Activated CD8-positive, alpha-beta memory T cell treated with anti-CD3 and anti-CD28 coated beads for 1 hour (primary cell): ENCODE measurements at places on chromosomes 7 and 10.

DNA sequence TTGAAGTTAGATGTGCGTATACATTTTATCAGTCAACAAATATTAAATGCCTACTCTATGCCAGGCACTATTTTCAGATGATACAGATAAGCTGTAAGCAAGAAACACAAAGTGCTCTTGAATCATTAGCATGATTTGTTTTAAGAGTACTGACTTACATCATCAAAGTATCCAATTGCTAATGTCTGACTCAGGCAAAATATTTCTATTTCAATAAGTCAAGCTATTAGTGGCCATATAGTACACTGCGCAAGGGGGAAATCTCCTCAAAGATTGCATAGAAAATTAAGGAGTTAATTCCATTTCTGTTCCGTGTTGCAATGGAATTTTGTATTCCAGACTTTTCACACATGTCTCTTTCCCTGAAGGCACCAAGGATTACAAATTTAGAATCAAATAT lies 46.1 kb upstream of the DNAJC1 start:
- DNase-seq: no peak

DNA sequence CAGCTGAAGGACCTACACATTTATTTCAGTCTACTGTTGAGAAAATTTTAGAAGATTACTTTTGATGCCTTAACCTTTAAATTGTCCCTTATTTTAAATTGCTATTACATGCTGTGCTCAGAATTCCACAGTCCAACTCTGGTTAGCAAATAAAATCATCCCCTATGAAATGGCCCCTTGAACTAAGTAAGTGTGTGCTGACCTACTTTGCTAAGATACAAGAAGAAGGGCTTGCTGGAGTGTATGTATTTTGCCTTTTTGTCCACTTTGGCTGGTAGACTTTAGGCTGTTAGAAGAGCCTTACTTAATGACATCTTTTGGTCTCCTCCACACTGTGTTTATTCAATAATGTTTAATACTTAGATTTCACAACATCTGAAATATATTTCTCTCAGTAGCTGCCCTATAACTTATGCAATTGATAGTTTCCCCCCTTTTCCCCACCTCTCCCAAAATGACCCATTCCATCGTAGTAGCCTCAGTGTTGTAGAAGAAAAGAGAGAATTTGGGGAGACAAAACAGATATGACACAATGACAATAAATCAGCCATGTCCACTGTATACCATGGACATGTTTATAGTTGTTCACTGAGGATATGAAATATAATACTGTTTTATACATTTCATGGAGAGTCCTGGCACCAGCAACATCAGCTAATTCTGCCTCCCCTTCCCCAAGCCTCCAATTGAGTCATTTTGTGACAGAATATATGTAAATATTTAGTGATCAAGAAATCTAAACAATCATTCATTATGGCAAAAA lies 107.8 kb upstream of the ASAH2 start:
- DNase-seq: no peak

- DNase-seq: no peak
Measured at GRCh38 chr10:98411768-98412167, 3.2 kb downstream of the PYROXD2 start.

GRCh38 chr7:131047651-131048304 lies 279.9 kb upstream of the MKLN1 start:
- DNase-seq: no peak

- DNase-seq: no peak
Measured at GRCh38 chr10:83908506-83908905, 230.8 kb upstream of the GHITM start.

DNA sequence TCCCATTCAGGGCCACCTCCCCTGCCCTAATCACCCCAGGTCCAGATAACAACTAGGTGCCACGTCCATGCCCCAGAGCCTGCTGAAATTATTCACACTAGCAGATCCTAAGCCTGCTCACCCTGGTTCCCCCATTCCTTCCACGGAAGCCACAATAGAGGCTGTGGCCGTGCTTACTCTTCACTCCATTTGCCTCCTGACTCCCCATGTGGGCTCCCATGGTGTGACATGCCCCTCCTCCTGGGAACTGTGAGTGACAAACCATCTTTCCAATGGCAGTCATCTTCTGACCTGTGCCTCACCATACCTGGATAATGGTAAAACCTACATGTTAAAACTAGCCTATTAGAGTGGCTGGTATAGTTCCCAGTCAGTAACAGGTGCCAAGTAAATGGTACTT lies 216.2 kb upstream of the PRKCQ start:
- no peak for DNase-seq

DNA sequence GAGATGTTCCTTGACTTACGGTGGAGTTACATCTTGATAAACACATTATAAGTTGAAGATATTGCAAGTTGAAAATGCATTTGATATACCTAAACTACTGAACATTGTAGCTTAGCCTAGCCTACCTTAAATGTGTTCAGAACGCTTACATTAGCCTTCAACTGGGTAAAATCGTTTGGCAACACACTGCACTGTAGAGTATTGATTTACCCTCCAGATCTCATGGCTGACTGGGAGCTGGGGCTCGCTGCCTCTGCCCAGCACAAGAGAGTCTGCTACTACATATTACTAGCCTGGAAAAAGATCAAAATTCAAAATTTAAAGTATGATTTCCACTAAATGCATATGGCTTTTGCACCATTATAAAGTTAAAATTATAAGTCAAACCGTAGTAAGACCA lies 7.5 kb upstream of the AGR3 start:
- DNase-seq: no peak

DNA sequence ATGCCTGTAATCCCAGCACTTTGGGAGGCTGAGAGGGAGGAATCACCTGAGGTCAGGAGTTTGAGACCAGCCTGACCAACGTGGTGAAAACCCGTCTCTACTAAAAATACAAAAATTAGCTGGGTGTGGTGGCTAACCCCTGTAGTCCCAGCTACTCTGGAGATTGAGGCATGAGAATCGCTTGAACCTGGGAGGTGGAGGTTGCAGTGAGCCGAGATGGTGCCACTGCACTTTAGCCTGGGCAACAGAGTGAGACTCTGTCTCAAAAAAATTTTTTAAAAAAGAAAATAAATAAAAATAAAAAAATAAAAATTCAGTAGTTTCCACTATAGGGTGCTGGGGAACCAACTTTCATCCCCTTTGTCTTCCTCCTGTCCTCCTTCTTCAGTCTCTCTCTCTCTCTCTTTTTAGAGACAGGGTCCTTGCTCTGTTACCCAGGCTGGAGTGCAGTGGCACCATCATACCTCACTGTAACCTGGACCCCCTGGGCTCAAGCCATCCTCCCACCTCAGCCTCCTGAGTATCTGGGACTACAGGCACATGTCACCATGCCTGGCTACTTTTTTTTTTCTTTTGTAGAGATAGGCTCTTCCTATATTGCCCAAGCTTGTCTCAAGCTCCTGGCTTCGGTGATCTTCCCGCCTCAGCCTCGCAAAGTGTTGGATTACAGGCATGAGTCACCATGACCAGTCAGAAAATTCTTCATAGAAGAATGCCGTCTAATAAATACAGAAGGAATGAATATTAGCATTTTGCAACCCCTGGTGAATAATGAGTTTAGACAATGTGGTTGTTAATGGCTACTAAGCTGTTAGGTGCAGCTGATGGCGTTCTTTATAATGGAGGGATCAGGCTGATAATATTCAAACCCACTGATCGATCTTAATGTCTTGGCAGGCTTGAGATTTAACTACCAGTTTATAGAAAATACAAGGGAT lies 20.6 kb downstream of the RBM20 start:
- no peak for DNase-seq

GRCh38 chr7:44615149-44615611 lies 8.8 kb downstream of the OGDH start:
- DNase-seq: no peak

DNA sequence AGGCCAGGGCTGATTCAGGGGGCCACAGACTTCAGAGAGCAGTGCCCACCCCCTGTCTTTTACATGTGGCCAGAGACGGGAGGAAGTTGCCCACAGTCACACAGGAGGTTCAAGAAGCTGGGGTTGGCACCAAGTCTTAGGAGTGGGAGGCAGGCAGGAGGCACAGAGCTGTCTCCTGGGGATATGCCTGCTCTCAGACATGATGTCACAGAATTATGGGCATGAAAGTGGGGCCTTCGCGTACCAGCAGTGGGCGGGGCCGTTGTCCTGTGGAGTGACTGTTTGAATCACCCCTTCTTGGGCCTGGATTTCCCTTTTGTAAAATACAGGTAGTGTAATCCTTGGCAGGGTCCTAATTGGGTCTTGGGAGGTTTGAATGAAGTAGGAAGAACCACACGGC lies 81.2 kb upstream of the PPIF start:
- no peak for DNase-seq

GRCh38 chr7:17007841-17008240 lies 126.1 kb upstream of the AGR3 start:
- DNase-seq: no peak

DNA sequence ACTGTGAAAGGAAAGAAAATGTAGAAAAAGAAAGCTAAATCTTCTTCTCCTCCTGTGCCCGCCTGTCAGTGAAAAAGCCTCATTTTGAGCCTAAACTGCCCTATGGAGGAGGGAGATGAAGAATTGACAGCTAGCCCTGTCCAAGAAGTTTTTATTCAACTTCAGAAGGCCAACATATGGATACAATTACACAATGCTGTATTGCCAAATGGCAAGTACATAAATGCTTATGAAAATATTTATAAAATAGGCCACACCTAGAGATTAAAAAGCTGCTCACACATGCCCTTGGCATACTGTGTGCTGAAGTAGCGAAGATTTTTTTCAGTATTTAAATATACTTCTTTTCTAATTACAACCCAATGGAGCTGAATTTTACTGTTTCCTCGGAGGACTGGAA lies 65.1 kb upstream of the NEBL start:
- no peak for DNase-seq

DNA sequence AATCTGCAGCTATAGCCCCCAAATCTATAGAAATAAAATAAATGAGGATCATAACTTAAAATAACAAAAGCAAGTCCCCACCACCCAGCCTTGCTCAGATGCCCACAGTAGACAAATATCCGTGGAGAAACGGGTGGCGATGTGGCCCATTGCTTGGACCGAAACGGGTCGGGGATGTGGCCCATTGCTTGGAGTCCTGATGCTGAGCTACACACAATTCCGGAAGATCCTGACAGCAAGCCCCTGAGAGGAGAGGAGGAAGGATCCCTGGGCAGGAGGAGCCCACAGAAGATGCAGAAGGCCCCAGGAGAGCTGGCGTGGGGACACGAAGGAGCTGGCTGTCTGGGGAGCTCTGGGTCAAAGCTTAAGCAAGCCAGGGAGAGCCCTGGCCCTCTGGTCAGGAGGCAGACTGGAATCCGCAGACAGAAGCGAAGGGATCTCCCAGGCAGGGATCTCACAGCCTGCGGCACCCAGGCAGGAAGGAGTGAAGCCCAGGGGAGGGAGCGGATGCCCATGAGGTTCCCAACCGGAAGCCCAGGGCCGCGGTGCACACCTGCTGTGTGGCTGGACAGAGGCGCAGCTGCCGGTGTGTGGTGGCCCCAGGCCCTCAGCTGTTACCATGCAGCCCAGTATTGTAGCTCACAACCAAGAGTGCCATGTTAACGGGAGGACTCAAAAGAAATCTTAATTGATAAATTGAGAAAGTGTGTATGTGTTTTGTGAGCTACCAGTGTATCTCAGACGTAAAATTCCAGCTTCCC lies 138.8 kb downstream of the ADARB2 start:
- DNase-seq: no peak

DNA sequence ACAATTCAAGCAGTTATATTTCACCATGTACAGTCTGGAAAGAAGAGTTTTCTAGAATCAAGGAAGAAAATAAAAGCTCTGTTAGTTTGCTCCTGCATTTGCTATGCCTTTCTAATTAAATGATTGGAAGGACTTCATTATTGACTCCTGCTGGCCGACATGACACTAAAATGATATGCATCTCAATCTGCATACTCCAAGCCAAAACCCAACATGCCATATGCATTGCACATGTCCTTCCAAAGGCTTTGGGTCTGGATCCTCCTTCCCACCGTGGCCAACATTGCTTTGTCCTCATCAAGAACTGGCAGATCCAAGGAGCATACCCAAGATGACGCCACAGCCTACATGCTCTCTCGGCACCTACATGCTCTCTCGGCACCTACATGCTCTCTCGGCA lies 46.5 kb downstream of the PAXIP1 start:
- DNase-seq: no peak

DNA sequence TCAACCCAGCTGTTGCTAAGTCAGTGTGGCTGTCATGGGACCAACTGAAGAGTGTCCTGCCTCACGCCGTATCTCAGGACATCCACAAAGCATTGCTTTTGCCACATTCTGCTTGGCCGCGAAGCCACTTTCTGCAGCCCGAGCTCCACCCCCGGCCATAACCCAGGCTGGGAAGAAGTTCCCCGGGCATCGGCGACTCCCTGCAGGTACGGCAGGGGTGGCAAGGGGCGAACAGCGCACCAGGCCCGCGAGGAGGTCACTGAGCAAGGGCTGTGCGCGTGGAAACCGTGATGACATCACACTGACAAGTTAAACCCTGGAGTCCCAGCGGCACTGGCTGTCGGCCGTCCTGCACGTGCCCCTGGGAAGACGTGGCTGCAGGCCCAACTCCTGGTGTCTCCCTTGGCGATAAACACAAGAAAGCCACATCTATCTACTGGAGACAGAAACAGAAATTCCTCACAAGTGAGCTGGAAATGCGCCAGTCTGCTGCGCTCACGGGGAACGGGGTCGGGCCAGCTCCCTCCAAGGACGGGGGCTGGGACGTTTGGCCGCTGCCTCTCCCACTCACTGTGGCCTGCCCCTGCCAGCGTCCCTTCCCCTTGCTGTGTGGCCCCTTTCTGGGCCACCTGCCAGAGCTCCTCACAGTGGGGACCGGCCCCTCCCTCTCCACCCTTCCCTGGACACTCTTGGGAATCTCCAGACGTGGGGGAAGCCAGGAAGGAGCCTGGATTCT lies 326.3 kb downstream of the DNAJB6 start:
- DNase-seq: no peak

DNA sequence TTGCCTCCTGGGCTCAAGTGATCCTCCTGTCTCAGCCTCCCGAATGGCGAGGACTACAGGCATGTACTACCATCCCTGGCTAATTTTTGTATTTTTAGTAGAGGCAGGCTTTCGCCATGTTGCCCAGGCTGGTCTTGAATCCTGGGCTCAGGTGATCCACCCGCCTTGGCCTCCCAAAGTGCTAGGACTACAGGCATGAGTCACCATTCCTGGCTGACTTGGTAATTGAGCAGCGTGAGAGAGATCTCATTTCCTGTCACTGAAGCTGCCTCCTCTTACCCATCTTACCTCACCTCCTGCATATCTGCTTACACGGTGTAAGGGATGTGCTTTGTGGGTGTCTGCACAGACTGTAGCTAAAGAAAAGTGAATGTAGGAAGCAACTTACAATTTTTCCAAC lies 9.7 kb downstream of the IFIT3 start:
- no peak for DNase-seq

- DNase-seq: no peak
Measured at GRCh38 chr7:53121374-53121773, 85.9 kb downstream of the POM121L12 start.

DNA sequence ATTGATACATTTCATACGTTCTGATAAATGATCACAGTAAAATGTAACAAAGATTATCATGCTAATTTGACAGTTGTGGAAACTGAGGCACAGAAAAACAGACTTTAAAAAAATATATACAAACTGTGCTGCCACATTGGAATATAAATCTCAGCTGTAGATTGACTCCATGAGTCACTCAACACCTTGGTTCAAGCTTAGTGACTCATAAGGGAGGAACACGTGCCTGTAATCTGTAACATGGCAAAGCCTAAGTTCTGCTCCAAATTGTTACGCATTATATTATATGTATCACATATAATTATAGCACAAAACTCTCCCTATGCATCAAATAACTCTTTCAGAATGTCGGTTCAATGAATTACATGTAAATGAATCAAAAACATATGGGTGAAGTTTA lies 1047.5 kb downstream of the GATA3 start:
- no peak for DNase-seq

- no peak for DNase-seq
Measured at GRCh38 chr7:116811768-116812167, 50.6 kb upstream of the CAPZA2 start.
